Amniotic stem cell (primary cell): ENCODE measurements at places on chromosomes 4 and X.
A peak's percentile ranks its signal among the peaks of the same experiment; 100 is the strongest.

- no peak for DNase-seq
Observed at GRCh38 chr4:183960046-183960420, 54.9 kb downstream of the STOX2 start.

- DNase-seq: no peak
Observed at GRCh38 chrX:55867708-55868107, 150.2 kb downstream of the RRAGB start.

DNA sequence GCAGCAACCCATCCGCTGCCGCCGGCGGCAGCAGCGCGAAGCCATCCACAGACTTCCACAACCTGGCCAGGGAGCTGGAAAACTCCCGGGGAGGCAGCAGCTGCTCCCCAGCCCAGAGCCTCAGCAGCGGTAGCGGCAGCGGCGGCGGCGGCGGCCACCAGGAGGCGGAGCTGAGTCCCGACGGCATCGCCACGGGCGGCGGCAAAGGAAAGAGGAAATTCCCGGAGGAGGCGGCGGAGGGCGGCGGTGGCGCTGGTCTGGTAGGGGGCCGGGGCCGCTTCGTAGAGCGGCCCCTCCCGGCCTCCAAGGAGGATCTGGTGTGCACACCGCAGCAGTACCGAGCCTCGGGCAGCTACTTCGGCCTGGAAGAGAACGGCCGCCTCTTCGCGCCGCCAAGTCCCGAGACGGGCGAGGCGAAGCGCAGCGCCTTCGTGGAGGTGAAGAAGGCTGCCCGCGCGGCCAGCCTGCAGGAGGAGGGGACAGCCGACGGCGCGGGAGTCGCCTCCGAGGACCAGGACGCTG is 4.9 kb downstream of the PRDM8 start:
- DNase-seq: peak; percentile 54

DNA sequence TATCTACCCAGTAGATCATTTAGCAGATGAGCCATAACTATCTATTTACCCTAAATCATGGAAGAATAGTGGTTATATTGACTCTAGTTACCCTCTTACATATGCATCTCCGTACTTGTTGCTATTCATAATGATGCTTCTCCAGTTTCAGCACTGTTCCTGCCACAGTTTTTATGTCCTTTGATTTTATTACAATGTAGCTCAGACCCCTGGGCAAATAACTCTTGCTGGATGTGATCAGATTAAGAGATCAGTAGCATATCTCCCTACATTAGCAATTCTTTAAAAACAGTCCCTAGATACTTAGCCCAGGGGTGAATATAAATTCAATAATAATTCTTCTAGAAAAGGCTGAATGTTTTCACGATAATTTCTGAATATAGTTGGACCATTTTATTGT is 696.5 kb downstream of the ADGRL3 start:
- DNase-seq: no peak

GRCh38 chrX:65196758-65197360 is 220.6 kb upstream of the ZC4H2 start:
- no peak for DNase-seq

DNA sequence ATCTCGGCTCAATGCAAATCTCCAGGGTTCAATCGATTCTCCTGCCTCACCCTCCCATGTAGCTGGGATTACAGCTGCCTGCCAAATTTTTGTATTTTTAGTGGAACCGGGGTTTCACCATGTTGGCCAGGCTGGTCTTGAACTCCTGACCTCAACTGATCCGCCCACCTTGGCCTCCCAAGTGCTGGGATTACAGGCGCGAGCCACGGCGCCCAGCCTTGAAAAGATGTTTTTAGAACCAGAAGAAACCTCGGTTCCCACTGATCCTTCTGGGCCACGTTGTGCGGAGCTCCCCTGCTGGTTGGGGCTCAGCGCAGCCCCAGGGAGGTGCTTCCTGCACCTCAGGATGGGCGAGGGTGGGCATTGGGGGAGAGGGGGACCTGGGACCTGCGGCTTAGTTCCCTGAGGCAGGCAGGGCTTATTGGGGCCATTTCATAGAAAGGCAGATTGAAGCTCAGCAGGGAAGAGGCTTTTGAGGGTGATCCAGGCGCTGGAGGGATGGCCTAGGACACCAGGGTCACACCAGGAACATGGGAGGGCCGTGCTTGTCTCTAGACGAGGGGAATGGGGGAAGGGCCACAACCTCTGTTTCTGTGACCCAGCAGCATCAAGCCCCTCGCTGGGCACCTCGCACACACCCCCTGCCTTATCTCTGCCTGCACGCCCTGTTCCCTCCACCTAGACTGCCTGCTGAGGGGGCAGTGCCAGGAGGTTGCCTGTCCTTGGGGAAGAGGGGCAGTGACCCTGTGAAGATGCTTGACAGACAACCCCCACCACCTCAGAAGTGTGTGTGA is 6.3 kb upstream of the ADD1 start:
- no peak for DNase-seq

DNA sequence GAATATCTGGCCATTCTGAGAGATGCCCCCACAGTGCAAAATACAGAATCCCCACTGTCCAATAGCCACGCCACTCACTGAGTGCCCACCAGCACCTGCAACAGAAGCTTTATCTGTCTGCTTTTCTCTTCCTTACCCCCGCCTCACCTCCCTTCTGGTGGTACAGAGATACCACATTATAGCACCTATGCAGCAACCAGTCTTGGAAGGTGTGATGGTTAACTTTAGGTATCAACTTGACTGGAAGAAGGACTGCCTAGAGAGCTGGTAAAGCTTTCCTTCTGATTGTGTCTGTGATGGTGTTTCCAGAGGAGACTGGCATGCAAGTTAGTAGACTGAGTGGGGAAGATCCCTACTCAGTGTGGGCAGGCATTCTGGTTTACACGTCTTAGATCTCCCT is 61.8 kb upstream of the TXK start:
- DNase-seq: no peak

DNA sequence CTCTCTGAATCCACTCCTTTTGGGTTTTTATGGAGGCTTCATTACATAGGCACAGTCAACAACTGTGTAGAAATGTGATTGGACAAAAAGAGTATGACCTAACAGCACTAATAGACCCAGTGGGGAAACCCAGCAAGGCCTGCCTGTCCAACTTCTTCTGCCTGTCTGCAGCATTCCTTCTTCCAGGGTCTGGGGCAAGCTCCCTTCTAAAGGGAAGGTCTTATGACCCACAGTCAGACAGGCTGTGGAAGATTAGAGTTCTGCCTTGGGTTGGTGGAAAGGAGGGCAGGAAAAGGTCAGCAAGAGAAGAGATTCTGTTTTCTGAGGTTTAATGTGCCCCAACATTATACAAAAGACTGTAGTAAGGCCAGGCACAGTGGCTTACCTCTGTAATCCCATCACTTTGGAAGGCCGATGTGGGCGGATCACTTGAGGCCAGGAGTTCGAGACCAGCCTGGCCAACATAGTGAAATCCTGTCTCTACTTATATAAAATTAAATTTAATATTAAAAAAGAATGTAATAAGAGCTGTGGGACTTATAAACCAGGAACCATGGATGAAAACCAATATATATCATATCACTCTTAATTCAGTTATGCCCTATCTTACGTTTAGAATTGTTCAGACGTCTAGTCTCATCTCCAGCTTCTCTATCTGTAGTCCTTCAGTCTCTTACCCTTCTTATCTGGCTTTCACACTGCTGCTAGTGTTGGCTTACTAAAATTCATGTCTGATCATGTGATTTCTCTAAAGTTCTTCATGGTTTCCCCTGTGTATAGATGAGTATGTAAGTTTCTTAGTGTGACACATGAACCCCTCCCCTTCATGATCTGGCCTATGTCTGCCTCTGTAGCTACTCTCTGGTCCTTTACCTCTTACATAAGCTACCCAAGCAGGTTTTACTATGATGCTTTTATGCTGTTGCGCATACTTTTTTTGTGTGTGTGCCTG is 6.2 kb downstream of the CLCN3 start:
- DNase-seq: no peak

DNA sequence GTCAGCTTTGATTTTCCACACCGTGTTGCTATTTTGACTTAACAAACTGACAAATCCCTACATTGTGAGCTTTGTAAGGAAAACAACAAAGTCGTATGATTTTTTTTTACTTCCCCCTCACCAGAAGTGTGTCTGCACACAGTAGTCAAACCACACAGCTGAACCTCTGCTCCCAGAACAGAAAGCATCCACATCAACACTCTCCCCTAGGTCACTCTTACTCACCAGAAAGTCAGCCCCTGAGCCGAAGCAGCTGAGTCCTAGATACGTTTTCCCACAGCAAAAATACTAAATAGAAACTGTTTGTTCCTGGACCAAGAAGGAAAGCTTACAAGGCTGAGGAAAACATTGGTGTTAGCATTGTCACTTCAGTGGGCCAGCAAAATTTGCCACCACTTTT is 305.7 kb downstream of the DHX15 start:
- DNase-seq: no peak

- DNase-seq: no peak
Observed at GRCh38 chr4:154234576-154234975, 257.0 kb downstream of the DCHS2 start.

DNA sequence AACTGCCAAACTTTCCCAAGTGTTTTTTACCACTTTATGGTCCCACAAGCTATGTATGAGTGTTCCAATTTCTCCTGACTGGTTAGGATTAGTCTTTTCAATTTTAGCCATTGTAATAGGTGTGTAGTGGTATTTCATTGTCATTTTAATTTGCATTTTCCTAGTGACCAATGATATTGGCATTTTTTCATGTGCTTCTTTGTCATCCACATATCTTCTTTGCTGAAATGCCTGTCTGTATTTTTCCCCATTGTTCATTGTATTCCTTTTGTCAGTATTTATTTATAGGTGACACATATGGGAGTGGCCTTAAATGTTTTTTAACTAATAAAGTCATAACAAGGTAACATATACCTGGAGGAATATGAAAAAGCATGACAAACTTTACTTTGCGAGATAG is 9.2 kb upstream of the UBE2D3 start:
- no peak for DNase-seq

- DNase-seq: no peak
Observed at GRCh38 chr4:46944345-46944744, 35.3 kb upstream of the COX7B2 start.

DNA sequence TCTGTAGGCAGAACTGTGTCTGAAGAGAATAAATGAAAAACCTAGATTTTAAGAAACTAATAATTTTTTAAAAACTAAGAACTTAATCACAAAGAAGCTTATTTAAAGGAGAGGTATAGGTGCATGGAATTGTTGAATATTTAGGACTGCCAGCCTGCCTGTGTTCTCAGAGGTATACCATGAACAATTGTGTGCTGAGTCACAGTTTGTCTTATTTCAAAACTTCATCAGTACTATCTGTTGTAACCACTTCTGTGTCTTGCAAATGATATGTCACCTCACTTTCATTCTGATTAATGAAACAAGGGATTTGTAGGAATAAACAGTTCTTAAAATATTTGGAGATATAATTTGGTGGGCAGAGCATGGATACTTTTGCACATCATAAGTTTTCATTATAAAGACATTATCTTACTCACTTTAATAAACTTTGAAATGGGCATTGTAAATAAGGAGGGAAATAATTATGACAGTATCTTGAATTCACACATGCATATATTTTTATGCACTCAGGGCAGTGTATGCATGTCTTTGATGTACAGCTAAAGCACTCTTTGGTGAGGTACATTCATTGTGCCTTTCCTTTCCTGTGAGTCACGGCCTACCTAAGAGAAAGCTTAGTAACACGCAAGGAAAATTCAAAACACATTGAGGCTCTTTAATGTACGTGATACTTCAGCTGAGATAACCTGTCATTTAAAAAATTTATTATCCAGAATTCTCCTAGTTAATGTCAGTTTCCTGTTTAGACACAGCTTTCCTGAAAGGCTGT is 31.7 kb downstream of the STOX2 start:
- no peak for DNase-seq

DNA sequence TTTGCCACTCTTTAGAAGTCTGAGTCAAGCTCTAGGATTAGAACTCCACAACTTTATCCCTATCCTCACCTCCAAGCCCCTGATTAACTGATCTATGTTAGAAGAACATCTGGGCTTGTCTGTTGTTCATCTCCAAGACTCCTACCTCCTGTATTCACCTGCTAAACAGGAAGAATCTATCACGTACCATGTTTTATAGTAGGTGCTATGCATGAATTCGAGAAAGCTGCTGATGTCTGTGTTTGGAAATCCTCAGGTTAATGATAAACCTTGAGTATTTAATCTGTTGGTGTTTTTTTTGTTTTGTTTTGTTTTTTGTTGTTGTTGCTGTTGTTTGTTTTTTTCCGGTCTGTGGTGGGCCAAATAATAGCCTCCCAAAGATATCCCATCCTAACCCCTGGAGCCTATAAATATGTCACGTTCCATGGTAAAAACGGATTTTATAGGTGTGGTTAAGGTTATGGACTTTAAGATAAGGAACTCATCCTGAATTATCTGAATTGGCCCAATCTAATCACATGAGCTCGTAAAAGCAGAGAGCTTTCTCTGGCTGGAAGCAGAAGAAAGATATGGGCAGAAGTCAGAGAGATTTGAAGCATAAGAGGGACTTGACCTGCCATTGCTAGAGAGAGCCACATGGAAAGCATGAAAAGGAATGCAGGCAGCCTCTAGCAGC is 101.2 kb upstream of the DUSP21 start:
- DNase-seq: no peak

- no peak for DNase-seq
Observed at GRCh38 chrX:15216280-15216679, 53.6 kb downstream of the ASB9 start.

- DNase-seq: no peak
Observed at GRCh38 chr4:11474146-11474545, 45.5 kb upstream of the HS3ST1 start.

DNA sequence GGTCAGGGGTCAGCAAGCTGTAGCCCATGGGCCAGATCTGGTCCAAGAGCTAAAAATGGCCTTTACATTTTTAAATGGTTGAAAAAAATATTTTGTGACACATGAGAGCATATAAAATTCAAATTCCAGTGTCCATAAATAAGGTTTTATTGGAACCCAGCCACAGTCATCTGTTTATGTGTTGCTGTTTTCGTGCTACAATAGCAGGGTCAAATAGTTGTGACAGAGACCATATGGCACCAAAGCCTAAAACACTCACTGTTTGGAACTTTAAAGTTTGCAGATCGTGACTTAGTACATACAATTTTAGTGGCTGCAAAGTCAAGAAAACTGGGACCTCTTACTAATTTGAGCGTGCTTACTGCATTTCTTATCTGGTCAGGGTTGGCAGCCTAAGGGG is 29.2 kb downstream of the LAMP2 start:
- DNase-seq: no peak

DNA sequence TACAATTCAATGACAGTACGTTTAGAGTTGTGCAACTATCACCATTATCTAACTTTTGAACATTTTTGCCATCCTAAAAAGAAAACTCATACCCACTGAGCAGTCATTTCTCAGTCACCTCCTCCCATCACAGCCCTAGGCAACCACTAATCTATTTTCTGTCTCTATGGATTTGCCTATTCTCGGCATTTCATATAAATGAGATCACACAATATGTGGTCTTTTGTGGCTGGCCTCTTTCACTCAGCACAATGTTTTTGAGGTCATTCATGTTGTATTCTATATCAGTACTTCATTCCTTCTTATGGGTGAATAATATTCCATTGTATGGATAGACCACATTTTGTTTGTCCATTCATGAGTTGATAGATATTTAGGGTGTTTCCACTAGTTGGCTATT is 103.0 kb downstream of the PPEF1 start:
- no peak for DNase-seq
